ENCODE measurements at places on chromosomes 5 and 9. TPM values are rescaled to one million over a fixed set of nuclear protein-coding genes. Genes with fewer than 3 reads are reported as not detected.

- DNase-seq, result no peak
Measured at GRCh38 chr5:56019306-56020272, 24.8 kb upstream of the IL6ST start.

PCDHB8 gene
- not detected for total RNA-seq

DNA sequence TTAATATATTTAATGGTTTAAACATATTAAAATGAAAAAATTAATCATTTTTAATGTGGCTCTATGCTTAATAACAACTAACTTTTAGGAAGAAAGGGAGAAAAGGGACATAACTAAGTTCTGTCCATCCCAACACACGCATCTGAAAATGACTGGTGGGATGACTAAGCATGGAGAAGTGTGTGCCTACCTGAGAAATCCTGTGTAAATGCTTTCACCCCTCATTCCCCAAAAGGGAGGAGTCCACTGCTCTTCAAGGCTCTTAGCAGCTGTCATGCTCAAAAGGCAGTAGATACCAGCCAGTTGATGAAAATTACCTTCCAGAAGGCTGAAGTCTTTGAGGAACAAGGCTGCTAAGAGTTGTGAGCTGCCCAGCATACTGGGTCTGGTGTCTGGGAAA is 130.9 kb downstream of the NFIB start:
- no peak for DNase-seq

- DNase-seq, result no peak
Measured at GRCh38 chr5:172898218-172898842, 60.9 kb upstream of the RPL26L1 start.

GRCh38 chr5:88503041-88503345 is 234.3 kb upstream of the TMEM161B start:
- DNase-seq, result peak; percentile 13

GRCh38 chr5:132458226-132458560 is 32.4 kb downstream of the IRF1 start:
- DNase-seq, result peak; percentile 42

- no peak for DNase-seq
Measured at GRCh38 chr5:167850911-167851310, 440.5 kb upstream of the WWC1 start.

DNA sequence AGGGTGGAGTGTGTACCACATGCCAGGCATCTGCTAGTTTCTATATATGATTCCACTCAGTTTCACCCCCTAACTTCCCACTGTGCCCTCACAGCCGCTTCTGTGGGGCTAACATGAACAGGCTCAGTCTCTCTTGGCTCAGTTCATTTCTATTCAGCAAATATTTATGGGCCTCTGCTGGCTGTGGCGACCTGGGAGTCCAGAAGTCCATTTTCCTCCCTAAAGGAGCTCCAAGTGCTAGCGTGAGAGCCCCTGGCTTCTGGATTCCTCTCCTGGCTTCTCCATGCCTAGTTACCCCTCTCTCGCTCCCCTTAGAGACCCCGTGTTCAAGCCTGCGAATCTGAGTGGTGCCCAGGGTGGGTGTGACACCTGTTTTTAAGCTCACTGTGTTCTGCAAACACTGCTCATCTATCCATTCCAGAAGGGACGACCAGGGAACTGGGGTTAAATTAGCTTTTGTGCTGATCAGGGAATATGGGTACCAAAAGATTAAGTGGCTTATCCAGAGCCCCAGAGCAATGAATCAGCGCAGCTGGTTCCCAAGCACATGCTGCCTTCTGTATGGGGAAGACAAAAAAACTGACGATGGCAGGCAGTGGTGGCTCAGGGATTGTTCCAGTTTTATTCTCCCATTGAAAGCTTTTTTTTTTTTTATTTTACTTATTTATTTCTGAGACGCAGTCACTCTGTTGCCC is 57.6 kb downstream of the HMCN2 start:
- no peak for DNase-seq

GRCh38 chr9:113892861-113893491 is 16.9 kb downstream of the ZNF618 start:
- no peak for DNase-seq

GCNT4 gene
- not detected for total RNA-seq

DNA sequence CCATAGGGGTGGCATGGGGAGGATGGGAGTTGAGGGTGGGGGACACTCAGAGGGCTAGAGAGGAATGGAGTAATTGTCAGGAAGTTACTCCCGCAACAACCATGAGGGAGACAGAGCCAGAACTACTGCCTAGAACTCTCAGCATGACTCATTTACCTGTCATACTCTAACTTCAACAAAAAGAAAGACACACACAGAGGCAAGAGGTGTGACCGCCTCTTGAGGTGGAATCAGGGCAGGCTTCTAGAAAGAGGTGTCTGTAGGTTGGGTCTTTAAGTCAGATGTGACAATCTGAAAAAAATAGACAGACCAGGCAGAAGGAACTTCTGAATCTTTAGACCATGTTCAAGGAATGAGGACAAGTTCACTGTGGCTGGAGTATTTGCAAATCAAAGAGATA is 73.4 kb downstream of the GABBR2 start:
- peak; percentile 77 for DNase-seq

SLC25A2 gene
- not detected for total RNA-seq

- no peak for DNase-seq
Measured at GRCh38 chr5:103027267-103027666, 92.7 kb downstream of the GIN1 start.

DNA sequence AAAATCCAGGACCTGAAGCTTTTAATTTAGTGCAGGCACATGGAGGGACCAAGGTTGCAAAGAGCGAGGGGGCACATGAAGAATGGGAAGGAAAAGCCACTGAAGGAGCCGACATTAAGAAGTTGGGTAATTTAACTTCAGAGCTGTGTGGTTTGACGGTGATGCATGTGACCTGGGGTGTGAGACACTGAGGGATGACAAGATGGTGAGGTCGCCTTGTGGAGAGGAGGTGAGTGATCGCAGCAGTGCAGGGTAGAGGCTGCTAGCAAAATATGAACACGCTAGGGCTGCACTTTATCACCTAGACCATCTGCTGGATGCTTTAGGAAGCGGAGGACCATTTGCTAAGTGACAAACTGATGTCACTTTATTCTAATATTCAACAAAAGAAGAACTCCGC is 339.0 kb upstream of the KIF2A start:
- DNase-seq, result peak; percentile 44

EXOC3 gene
- 71.6 TPM for total RNA-seq

DNA sequence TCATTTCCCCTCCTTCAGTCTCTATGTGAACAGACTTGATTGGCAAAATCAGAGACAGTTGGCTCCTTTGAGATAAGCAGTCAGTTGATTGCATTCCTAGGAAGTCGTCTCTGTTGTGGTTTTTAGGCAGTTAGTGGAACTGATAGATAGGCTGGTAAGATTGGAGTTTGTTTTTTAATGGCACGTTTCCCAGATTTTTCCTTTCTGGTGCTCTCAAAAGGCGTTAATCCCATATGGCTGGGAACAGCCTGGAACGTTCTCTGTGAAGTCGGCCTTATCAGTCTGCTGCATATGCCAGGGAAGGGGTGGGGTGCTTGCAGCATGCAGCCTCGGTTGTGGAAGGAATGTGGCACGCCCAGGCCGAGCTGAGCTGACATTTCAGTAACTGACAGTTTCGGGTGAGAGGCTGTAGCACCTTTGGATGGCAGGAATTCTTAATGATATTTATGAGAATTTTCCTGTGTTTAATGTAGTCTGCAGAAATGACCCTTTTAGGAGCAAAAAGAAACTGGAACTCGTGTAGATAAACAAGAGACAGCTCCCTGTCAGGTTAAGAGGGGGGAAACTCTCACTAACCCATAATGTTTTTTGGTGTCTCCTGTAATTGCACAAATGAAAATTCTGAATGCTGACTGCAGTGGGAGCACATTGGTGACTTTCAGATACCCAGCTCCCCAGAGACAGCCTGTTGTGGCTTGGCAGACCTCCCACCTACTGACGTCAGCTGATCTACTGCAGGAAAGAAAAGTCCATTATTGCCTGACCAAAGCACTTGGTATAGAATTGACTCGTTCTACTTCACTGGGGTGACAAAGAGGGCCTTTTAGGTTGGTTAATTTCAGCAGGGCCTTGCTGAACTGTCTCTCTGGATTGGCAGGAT is 6.3 kb downstream of the SPTAN1 start:
- peak; percentile 93 for DNase-seq

DNA sequence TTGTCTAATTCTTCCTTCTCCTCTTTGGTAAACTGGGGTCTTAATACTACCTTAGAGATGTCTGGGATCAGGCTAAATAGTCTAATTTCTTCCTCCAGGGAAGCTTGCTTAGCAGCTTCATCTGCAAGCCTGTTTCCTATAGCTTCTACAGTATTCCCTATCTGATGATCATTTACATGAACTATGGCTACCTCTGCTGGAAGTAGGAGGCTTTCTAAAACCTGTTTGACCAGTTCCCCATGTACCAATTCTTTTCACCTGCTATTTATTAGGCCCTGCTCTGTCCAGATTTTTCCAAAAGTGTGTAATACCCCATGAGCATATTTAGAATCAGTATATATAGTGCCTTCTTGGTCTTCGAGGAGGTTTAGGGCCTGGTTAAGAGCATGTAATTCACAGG is 619.8 kb downstream of the HINT1 start:
- no peak for DNase-seq

DNA sequence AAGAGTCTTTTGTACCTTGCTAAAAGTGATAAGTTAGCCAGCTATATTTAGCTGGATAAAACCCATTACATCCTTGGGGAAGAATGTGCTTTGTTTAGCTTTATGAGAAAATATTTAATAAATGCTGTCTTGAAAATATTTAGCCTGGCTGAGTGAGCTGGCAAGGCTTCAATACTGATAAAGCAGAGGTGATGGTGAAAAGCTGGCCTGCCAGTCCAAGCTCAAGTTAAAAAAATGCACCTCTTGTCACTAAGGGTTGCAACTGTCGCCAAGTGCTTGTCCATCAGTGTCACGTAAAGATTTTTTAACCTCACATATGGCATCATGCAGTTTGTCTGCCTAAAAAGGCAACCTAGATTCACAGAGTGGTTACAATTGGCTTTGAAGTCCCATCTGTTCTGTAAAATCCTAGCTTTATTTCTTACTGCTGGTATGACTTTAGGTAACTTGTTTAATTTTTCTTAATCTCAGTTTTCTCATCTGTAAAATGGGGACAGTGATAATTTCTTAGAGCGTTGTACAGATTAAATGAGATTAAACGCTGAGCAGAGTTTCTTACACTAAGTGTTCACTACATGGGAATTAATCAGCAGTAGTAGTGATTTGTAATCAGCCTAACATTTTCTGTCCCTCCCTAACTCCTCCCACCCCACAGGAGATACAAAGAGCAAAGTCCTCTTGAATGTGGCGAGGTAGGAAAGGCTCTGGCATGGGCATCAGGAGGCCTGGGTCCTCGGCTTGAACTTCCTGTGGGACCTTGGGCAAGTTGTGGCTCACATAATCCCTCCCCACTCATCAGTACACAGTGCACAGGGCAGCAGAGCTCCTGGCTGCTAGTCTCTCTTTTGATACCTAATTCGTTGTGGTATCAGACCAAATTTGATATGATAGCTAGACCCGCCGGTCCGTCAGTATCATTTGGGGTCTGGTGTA is 48.7 kb downstream of the PIK3R1 start:
- no peak for DNase-seq

HAND1 gene
- total RNA-seq, result not detected

- DNase-seq, result no peak
Measured at GRCh38 chr9:32877103-32877502, 93.8 kb downstream of the TMEM215 start.

ABO gene
- not detected for total RNA-seq

SAXO1 gene
- not detected for total RNA-seq

MED7 gene
- total RNA-seq, result 13.2 TPM

DNA sequence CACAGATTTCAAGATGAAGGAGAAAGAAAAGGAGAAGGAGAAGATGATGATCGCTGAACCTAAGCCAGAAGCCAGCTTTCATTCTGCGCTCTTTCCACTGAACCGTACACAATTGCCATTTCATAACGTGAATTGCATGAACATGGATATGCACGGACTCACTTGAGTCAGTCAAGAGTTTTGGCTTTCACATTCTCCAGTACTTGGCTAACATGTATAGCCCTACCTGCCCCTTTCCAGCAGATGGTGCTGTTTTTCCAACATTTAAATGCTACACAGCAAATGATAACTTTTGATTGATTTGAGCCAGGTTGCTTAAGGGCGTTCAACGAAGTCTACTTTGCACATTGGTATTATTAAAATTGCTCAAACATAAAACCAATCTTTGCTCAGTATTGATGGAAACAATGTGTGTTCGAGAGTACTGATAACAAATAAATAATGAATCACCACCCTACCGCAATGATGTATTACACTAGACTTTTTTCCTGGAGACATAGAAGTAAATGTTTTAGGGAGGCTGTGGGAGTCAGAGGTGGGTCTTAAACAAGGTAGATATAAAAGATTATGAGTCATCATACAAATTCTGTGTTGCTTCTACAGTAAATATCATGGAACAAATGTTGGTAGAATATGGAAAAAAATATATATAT is 196.4 kb downstream of the TRPM3 start:
- peak; percentile 69 for DNase-seq

DNA sequence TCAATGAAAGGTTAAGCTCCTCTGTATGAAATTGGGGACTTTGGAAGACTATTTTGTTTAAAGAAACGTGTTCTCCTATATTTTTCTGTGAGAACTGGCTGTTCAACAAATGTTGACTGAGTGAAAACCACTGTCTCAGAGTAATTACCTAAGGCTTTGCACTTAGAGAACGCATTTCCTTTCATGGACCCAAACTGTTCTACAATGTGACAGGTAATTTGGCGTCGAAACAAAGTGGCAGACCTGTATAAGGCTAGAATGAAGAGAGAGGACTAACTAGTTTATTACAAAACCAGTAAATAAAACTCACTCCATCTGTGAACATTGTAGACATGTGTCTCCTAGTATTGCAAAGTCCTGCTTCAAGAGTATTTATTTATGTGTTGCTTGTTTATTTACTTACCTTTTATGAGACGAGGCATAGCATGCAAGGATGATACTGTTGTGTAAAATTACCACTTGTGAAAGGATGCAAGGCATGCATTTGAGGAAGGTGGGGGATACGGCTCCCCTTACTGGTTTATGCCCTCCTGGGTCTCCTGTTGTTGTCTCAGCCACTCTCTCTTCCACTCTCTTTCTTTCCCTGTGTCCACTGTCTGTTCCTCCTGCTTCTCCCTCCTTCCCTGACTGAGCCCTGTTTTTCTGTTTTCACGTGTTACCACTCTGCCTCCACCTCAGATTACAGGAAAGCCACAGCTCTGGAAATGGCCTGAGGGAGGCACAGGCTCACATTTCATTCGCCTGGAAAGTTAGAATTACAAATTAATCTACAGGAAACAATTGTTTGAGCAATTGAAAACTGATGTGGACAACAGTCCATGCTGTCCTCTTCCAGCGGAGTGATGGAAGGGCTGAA is 444.0 kb upstream of the ZNF608 start:
- peak; percentile 18 for DNase-seq

- DNase-seq, result peak; percentile 41
Measured at GRCh38 chr5:109852371-109853155, 162.8 kb downstream of the MAN2A1 start.

DNA sequence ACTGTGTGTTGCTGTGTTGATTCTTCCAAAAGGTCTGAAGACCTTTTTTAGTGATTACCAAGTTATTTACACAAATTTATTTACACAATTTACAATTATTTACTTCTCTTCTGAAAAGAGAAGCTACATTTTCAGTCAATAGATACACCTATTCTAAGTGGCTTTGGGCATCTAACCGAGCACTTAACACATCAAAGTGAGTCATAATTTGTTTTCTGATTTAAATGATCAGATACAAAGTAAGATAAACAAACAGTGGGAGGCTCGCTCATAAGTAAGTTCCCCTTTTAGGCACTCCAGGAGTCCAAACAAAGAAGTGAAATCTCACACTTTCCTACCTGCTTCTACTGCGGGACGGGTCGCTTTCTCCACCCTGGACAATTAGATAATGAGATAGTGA is 90.2 kb downstream of the APBA1 start:
- no peak for DNase-seq

IL13 gene
- not detected for total RNA-seq

CMYA5 gene
- total RNA-seq, result 0.17 TPM

FOXD1 gene
- 192 TPM for total RNA-seq
